ENCODE measurements at places on chromosomes 2 and 18. TPM values are rescaled to one million over a fixed set of nuclear protein-coding genes. Genes with fewer than 3 reads are reported as not detected.
A peak's percentile ranks its signal among the peaks of the same experiment; 100 is the strongest.

DNA sequence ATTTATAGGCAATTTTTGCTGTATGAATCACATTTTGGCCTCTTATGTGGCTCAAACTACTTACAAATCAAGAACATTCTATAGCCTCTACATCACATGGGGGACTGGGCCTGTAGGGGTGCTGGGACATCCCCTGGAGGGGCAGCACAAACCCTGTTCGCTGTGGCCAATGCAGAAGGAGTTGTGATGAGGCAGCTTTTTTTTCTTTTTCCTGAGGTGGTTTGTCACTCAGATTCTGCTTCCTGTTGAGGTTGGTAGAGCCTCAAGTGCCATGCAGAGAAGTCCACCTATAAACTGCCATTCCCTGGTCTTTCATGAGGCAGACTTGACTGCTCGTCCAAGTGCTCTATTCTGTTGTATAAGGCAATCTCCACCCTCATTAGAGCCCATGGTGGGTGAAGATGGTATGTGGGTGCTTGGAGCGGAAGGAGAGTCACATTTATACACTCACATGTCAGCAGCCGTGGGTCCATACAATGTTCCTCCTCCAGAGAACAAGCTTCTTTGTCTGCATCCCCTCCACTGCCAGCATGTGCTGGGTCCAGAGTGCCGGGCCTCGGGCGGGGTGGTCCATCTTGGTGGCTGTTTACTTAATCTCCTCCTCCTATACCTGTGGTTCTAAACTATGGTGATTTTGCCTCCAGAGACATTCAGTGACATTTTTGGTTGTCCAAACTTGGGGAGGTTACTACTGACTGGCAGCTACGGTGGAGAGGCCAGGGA, 120.3 kb downstream of the ACOXL start:
- H3K4me1 ChIP-seq, result peaks cover 6% of the 10 kb centered on the region
- H3K27me3 ChIP-seq, result peaks cover 1% of the 10 kb centered on the region
- H3K27ac ChIP-seq, result no peak overlapping the region
- no peak overlapping the region for H3K4me3 ChIP-seq
- DNase-seq, result no peak

- H3K4me3 ChIP-seq, result no peak overlapping the region
- H3K4me1 ChIP-seq, result no peaks in the 10 kb centered on the region
- H3K27ac ChIP-seq, result no peak overlapping the region
Measured at GRCh38 chr2:143689541-143689940, 560.3 kb downstream of the ARHGAP15 start.

DNA sequence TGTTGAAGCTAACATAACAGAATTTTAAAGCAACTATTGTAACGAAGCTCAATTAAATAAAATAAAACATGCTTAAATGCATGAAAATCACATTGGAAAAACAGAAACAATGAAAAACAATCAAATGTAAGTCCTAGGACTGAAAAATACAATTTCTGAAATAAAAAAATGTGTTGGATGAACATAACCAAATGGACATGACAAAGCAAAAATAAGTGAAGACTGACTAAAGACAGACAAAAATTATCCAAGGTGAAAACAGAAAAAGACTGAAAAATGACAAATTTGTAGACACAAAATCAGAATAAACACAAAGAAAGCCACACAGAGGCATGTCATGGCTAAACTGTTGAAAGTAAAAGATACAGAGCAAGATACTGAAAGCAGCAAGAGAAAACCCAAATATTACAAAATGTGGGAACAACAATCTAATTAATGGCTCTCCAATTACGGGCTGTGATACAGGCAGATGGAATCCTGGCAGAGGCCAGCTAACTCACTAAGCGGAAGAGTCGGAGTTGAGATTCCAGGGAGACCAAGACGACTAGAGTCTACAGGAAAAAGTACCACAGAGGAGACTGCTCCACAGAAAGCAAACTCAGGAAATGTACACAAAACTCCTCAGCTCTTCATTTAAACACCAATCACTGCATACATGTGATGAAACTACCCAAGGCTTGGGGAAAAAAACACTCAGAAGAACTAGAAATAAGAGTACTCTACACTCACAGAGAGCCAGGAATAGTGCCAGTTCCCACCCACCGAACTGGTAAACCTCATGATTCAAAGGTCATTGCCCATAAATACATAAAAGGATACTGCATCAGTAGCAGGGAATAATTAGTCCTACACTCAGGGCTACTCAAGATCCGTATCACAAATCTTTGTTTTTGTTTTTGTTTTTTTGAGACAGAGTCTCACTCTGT, 83.6 kb downstream of the ATAD2B start:
- peak; percentile 28 for DNase-seq
- H3K27ac ChIP-seq, result no peak overlapping the region
- no peak overlapping the region for H3K4me3 ChIP-seq
- H3K36me3 ChIP-seq, result no peaks in the 10 kb centered on the region
- H3K4me1 ChIP-seq, result peaks cover 12% of the 10 kb centered on the region
- no peaks in the 10 kb centered on the region for H3K27me3 ChIP-seq

GRCh38 chr2:175605640-175606009, 396.4 kb downstream of the LNPK start:
- H3K36me3 ChIP-seq, result no peaks in the 10 kb centered on the region
- peaks cover 39% of the 10 kb centered on the region for H3K4me1 ChIP-seq
- no peaks in the 10 kb centered on the region for H3K27me3 ChIP-seq

DNA sequence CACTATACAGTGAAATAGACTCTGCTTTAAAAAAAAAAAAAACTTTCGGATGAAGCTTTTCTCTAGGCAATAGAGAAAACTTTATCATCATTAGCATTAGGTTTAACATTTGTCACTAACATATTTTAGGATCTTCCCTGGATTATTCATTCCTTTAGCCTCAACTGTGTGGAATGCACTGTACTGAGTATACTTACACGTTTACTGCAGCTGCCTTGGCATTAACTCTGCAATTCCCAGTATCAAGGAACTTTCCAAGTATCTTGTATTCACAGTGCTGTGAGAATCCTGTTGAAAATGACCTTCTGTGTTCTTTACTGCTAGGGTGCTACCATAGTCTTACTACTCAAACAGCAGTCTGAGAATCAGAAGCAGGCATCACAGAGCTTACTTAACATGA, 328.2 kb upstream of the COL3A1 start:
- H3K27me3 ChIP-seq, result no peaks in the 10 kb centered on the region
- DNase-seq, result no peak
- no peaks in the 10 kb centered on the region for H3K4me1 ChIP-seq
- H3K4me3 ChIP-seq, result no peak overlapping the region

DNA sequence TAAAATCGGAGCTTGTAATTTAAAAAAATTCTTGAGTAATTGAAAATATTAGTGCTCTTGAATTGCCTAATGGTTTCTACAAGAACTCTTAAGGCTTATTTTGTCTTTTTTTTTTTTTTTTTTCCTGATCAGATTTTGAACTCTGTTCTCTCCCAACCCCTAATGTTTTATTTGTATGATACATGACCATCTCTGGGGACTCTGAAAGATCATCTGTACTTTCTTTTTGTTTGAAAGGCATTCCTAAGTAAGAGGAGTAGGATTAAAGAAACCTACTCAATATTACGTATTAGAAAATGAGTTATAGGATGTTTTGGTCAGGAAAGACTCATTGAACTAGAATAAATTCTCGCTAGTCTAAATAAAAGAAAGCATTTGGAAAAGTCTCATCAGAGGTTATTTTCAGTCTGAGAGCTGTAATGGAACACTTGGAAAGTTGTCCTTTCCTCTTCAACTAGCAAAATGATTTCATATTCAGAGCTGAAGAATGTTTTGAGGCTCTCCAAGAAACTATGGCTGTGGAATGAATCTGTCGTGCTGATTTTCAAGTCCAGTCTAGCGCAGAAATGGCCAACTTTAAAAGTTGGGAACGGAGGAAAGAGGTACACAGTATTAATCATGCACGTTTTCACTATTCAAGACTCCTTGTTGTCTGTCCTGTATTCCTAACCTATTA, 182.7 kb downstream of the PRPF40A start:
- H3K27ac ChIP-seq, result no peak overlapping the region
- no peak overlapping the region for H3K4me3 ChIP-seq
- DNase-seq, result no peak
- no peaks in the 10 kb centered on the region for H3K27me3 ChIP-seq

- no peaks in the 10 kb centered on the region for H3K27me3 ChIP-seq
- no peak overlapping the region for H3K4me3 ChIP-seq
- H3K27ac ChIP-seq, result no peak overlapping the region
- H3K36me3 ChIP-seq, result no peaks in the 10 kb centered on the region
- no peak for DNase-seq
- peaks cover 12% of the 10 kb centered on the region for H3K4me1 ChIP-seq
Measured at GRCh38 chr2:170222298-170222697, 44.4 kb downstream of the MYO3B start.

DNA sequence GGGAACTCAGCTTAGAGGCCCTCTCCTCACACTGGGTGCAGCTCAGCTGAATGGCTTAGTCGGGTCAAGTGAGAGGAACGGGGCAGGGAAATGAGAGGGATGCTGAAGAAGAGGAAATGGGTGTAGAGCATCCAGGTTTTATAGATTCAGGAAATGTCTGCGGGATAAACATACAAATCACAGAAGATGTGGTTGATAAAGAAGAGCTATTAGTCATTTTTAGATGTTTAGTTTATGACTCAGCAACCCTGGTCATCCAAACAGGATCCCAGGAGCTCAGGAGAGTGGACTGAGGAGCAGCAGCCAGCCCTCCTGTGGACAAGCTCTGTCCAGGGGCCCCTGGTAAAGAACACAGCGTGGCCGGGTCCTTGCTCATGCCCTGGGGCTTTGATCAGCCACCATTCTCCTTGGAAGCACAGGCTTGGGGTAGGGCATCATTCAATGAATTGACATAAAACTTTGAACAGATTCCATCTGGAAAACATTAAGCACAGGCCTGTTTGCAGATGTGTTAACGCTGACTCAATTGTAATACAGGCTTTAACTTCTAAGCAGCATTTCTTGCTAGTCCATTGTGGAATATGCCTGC, 83.0 kb downstream of the NPAS2 start:
- H3K36me3 ChIP-seq, result peaks cover 48% of the 10 kb centered on the region
- H3K27ac ChIP-seq, result no peak overlapping the region
- DNase-seq, result peak; percentile 81
- H3K4me3 ChIP-seq, result no peak overlapping the region
- no peaks in the 10 kb centered on the region for H3K27me3 ChIP-seq
- H3K4me1 ChIP-seq, result peaks cover 25% of the 10 kb centered on the region

DNA sequence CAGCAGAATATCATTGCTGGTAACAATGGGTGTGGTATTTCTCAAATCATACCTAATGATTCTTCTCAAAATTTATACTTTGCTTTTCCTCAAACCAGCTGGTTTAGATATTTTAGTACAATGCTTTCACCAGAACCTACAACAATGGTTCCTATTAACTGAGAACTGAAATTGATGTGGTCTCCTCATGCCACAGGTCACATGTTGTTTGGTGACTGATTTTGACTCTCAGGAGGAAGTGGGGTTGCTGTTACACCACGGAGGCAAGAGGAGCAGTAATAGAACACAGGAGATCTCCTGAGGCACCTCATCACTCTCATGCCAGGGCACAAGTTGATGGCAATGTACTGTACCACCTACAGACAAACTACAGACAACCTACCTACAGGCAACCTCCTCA, 3.0 kb upstream of the CEP68 start:
- no peaks in the 10 kb centered on the region for H3K36me3 ChIP-seq
- peaks cover 47% of the 10 kb centered on the region for H3K4me1 ChIP-seq
- H3K27ac ChIP-seq, result no peak overlapping the region

Gene MARCHF4
- not detected for total RNA-seq

Gene CLEC4F
- 0.13 TPM for total RNA-seq

Gene KIAA1328
- total RNA-seq, result 5.2 TPM

Gene SGPP2
- total RNA-seq, result not detected

Gene CABYR
- 0.38 TPM for total RNA-seq

All from HepG2 (cell line).